Gastrocnemius medialis (tissue), 4 donors: ENCODE measurements at places on chromosomes 7 and 10. TPM values are rescaled to one million over a fixed set of nuclear protein-coding genes. Genes with fewer than 3 reads are reported as not detected.

The POLR2J3 gene
- total RNA-seq = 1.1 TPM

GRCh38 chr10:7075851-7076250 lies 335.0 kb downstream of the SFMBT2 start:
- no peak for DNase-seq

- DNase-seq = no peak
Observed at GRCh38 chr10:75358132-75358531, 43.4 kb downstream of the ZNF503 start.

- DNase-seq = no peak
Observed at GRCh38 chr10:31760674-31761081, 168.0 kb downstream of the ARHGAP12 start.

GRCh38 chr7:44647981-44648714 lies 41.7 kb downstream of the OGDH start:
- DNase-seq = no peak

DNA sequence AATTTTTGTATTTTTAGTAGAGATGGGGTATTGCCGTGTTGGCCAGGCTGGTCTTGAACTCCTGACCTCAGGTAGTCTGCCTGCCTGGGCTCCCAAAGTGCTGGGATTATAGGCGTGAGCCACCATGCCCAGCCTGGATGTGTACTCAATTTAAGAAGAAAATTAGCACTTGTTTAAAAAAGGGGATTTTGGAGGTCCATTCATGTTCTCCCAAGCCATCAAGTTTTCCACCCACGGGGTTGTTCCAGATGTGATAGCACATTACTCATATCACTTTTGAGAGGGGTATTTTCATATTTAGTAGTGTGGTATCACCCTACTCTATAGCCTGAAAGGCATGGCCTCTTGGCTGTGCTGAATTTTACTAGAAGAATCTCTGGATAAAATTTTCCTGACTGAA lies 10.5 kb upstream of the SLC26A3 start:
- no peak for DNase-seq

DNA sequence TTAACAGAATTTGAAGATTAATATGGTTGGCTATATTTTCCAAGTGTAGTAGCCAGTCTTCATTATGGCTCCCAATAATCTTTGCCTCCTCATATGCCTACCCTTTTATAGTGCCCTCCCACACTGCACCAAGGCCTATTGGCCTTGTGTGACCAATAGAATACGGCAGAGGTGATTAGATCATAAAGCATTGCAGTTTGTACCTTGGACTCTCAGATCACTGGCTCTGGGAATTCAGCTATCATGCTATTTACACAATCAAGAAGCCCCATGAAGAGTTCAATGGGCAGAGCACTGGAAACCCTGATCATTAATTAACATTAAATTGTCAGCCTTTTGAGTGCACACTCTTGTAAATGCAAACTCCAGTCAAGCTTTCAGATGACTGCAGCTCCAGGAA lies 154.5 kb upstream of the MAGI2 start:
- no peak for DNase-seq

The SPDYE11 gene
- total RNA-seq = not detected

The KCNMA1 gene
- 66.8 TPM for total RNA-seq

DNA sequence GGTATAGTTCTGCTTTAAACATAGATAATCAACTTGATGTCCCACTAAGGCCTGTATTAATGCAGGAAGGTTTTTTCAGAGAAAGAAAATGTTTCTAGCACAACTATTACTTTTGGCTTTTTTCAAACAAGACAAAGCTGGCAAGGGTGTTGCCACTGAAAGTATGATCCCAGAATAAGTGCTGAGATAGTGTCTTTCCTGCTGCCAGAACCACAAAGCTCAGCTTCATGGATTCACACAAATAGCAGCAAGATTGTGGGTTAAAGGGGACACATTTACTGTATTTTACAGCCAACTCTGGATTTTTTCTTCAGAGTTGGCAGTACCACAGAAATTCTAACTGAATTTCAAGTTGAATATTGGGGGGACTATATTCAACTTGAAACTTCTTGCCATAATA lies 4.3 kb downstream of the NCOA4 start:
- DNase-seq = no peak
